HuH-7 (cell line): ENCODE measurements at places on chromosomes 5 and 9.

- no peak for DNase-seq
Measured at GRCh38 chr9:105236261-105236660, 8.2 kb upstream of the SLC44A1 start.

- DNase-seq, result no peak
Measured at GRCh38 chr5:140548791-140549190, 1.3 kb downstream of the EIF4EBP3 start.

- peak; percentile 22 for DNase-seq
Measured at GRCh38 chr5:97111616-97112015, 30.8 kb downstream of the LIX1 start.

- no peak for DNase-seq
Measured at GRCh38 chr5:58944221-58944620, 361.3 kb downstream of the RAB3C start.

DNA sequence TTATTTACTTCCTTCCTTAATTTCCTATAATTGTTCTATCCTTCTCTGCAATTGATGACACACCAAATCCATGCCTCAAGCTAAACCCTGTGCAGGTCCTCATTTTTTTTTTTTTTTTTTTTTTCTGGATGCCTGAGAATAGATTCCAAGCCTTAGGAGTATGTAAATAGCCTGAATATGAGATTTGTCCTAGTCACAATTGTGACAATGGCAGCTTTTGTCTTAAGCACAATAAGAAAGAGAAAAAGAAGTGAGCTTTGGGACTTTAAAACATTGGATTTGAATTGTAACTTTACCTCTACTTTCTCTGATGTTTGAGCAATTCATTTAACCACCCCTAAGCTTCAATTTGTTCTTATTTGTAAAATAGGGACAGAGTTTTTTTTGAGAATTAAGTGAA lies 280.5 kb downstream of the TUSC1 start:
- no peak for DNase-seq

DNA sequence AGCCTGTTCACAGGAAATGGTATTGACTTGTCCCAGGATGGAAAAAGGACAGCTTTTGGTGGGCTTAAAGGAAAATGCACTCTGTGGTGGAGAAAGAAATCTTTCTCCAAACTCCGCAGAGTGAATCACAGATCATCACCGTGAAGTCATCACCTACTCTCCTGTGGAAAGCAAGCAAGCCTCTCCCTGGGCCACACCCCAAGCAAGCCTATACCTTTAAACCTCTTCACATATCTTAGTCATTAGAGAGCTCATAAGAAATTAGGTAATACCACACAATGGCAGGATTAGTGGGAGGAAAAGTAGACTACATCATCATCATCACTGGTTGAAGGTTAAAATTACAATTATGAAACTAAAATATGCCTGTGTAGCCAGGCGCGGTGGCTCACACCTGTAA lies 23.2 kb downstream of the TLE1 start:
- DNase-seq, result no peak
